ENCODE measurements at places on chromosomes 6 and 20.

DNA sequence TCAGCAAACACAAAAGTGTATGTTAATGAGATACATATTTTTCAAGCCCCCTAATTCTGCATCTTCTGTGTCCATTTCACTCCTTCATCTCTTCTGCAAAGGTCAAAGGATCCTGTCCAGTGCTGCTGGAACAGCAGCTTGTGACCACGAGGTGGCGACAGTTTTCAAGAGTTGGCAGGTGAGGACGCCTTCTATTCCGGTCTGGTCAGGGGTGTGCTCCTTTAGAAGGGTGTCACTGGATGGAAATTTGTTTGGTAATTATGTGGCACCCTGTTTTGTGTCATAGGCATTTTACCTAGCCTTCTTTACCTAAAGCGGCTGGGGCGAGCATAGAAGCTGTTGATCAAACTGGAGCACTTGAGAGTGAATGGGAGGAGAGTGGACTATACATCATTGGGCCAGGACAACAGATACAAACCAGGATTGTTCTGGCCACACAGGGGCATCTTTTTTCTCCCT is 32.9 kb upstream of the ERVFRD-1 start:
- peak; percentile 80 for DNase-seq

DNA sequence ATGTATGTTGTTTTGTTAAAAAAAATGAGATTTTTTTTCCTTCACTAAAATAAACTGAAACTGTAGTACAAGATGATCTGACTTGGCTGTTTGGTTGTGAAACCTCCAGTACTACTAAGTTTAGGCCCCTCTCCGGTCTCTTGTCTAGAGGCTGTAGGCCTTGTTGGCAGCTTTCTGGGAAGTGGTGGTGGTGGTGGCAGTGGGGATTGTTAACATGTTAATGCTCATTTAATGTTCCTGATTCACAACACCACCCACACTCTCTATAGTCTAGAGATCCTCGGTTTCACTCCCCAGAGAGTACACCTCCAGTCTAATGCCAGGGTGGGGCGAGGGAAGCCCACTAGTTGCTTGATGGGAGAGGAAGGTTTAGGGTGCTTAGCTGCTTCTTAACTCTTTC is 24.1 kb downstream of the STK4 start:
- DNase-seq = peak; percentile 33

GRCh38 chr6:142872376-142872775 is 72.6 kb downstream of the HIVEP2 start:
- peak; percentile 44 for DNase-seq

DNA sequence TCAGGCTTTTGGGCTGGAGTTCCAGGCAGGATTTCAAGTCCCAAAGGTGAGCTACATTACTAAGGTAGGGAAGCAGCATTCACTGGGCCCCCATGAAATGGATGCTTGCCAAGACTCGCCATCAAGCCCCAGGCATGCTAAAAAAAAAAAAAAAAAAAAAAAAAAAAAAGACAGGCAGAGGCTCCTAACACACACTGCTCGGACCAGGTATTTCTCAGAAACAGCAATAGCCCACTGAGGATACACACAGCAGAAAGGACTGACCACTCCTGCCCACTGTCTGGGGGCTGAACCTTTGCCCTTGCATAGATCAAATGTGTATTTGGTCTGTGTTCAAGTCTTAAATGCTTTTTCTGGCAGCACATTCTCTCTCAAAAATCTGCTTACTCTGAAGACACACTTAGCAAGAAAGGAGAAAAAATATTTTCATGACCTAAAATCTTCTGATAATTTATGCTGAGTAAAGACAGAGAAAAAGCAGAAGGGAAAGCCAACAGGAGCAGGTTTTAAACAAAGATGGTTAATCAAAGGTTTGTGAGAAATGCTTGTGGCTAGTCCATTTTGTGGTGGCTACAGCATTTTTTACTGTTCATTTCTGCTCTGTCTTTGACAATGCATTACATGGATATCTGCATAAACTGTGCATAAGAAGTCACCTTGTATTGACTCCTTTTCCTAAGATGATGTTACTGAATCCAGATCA is 37.9 kb upstream of the BEND6 start:
- DNase-seq = no peak

- DNase-seq = no peak
Observed at GRCh38 chr6:12785921-12786320, 69.4 kb downstream of the PHACTR1 start.

DNA sequence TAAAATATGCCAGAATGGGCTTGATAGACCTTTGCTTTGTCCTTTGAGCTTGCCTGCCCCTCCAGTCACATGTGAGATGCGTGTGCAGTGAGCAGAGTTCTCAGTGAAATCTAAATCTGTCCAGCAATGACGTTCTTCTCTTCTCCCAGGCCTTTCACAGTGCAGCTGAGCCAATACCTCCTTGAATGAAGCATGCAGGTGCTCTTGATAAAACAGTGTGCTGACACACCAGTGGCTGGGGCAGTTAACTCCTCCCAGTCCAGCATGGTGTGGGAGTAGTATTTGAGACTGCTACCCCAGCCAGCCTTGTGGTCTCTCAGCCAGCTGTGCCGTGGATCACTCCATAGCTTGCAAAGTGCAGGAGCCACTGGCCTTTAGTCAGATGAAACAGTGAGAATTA is 240.5 kb downstream of the FARS2 start:
- DNase-seq = no peak

DNA sequence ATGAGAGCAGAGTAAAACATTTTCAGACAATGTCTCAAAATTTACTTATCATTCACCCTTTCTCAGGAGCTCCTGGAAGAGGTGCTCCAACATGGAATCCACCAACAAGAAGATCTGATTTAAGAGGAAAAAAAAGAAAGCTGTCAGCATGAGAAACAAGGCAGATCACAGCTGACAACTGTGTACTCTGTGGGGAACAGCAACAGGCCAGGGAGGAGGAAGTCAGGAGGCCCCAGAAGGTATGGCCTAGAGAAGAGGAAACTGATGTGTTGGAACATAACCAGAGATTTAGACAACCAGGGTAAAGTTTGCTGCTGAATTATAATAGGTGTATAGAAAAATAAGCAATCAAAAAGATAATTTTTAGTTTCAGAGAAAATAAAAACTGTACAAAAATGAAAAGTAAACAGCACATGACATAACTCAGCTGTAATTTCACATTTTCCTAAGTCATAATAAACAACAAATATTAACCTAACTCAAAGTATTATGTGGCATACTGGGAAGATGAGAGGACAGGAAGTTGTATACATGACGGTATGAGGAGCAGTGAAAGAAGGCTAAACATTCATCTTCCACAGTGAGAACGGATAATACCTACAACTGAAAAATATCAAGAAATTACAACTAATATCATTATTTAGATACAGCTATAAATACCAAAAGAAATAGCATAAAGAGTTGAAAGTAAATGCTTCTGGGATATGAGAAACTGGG is 113.6 kb upstream of the EMILIN3 start:
- peak; percentile 45 for DNase-seq

- DNase-seq = no peak
Observed at GRCh38 chr6:128491610-128492206, 28.7 kb downstream of the PTPRK start.

DNA sequence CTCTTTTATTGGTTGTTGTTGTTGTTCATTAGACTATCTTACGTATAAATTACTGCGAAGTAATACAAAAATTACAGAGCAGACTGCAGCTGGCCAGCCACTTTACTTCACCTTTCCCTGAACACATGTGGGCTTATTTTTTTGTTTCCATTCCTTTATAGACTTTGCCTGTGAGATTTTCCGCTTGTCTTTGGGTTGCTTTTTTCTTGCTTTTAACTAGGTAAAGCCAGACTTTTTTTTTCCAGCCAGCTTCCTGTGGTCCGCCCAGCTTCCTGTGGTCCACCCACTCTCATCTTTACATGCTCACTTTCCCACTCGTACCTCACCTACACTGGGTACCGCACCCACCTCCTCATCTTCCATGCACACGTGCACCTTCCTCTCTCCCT is 79.0 kb downstream of the IPCEF1 start:
- no peak for DNase-seq

Measured in ELR (cell line).